ENCODE measurements at places on chromosomes 5 and 9.
A peak's percentile ranks its signal among the peaks of the same experiment; 100 is the strongest.

GRCh38 chr5:88883836-88884607, 1.0 kb upstream of the MEF2C start:
- peak; percentile 16 for DNase-seq

- peak; percentile 21 for DNase-seq
Measured at GRCh38 chr5:95081500-95081960, 203.4 kb downstream of the MCTP1 start.

GRCh38 chr9:76690246-76690972, 73.8 kb upstream of the PCA3 start:
- DNase-seq = no peak

GRCh38 chr9:112127281-112127680, 47.8 kb downstream of the SUSD1 start:
- no peak for DNase-seq

DNA sequence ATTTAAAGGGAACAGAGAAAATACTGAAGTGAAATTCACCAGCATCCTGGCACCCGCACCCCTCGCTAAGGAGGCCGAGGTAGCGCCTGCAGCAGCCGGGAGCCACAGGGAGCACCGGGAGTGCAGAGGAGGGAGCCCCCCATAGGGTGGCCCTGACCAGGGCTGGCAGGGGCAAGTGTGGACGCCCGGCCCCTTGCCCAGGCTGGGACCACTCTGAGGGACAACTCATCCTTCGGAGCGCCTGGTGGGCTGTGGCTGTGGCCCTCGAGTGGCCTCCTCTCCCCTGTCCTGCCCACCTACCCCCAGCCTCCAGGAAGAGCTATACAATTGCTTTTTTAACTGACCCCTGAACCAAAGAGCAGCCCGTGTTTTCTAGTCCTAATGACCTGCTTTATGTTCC, 47.0 kb downstream of the PLEKHG4B start:
- no peak for DNase-seq

DNA sequence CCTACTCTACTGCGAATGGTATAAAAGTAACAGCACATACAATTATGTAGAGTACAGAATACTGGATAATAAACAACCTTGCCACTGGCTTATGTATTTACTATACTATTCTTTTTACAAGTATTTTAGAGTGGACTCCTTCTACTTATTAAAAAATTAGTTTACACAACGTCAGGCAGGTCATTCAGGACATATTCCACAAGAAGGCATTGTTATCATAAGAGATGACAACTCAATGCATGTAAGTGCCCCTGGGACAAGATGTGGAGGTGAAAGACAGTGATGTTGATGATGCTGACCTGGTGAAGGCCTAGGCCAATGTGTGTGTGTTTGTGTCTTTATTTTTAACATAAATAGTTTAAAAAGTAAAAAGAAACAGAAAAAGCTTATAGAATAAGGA, 421.7 kb downstream of the CDH12 start:
- DNase-seq = no peak

- DNase-seq = no peak
Measured at GRCh38 chr5:43461066-43461465, 22.6 kb downstream of the TMEM267 start.

- no peak for DNase-seq
Measured at GRCh38 chr5:36444582-36445418, 143.1 kb upstream of the RANBP3L start.

GRCh38 chr9:137383784-137384756, 38.9 kb downstream of the EXD3 start:
- DNase-seq = no peak
